HCT116 (cell line): ENCODE measurements at places on chromosomes 2 and 18.

- DNase-seq, result no peak
Observed at GRCh38 chr18:12376034-12376753, 833 bp downstream of the AFG3L2 start.

- DNase-seq, result no peak
Observed at GRCh38 chr2:60478660-60479059, 74.8 kb downstream of the BCL11A start.

DNA sequence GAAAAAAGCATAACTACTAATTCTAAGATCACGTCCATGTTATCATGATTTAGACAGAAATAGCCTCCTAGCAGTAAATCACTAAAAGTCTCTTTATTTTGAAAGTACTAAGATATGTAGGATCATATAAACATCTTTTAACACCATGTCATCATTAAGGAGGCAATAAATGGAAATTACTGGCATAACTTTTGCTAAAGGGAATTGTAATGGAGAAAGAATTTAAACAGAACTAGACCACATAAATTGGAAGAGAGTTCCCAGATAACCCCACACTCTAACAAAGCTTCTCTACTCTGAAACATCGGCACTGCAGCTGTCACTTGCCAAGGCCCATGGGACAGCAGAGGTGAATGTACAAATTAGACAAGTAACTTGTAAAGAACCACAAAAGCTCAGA, 29.5 kb downstream of the STK39 start:
- no peak for DNase-seq

DNA sequence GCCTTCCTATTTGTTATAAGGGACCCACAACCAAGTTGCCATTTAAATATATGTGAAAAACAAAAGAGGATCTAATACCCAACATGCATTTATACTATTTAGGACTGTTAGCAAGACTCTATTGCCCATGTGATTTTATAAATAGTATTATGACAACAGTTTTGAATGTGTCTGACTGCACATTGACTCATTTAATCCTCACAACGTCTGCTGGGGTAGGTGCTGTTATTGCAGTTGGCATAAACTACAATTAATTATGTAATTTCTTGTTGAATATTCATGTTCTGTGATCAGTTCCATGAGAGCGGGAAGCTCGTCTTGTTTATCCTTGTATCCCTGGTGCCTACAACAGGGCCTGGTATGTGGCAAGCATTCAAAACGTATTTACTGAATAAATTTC, 53.7 kb downstream of the SH2D6 start:
- DNase-seq, result no peak

DNA sequence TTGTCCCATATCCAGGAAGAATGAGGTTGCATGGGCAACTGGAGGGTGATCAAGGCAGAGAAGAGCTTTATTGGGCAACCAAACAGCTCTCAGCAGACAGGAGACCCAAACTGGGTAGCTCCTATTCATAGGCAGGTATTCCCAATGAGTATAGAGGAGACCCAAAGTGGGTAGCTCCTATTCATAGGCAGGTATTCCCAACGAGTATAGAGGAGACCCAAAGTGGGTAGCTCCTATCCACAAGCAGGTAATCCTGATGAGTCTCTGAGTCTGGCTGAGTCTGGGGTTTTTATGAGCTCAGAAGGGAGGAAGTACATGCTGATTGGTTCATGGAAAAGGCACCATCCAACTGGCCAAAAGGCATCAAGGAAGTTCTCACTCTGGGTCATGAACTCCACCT, 5.3 kb upstream of the GORASP2 start:
- no peak for DNase-seq

GRCh38 chr18:10025711-10026670, 112.2 kb downstream of the VAPA start:
- no peak for DNase-seq

DNA sequence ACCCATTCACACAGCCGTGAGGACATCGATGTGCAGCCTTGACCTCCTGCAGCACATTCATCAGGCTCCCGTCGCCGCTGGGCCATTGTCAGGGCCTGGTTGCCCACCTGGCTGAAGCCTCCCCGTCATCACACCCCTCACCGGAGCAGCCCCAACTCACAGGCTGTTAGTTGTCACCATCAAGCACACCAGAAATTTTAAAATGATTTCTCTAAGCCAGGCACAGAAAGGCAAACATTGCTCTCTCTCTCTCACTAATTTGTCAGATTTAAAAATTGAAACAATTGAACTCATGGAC, 167.1 kb downstream of the RTP5 start:
- DNase-seq, result no peak

GRCh38 chr2:133365117-133365516, 203.1 kb downstream of the NCKAP5 start:
- DNase-seq, result no peak

- no peak for DNase-seq
Observed at GRCh38 chr2:226489775-226490541, 309.7 kb downstream of the IRS1 start.

DNA sequence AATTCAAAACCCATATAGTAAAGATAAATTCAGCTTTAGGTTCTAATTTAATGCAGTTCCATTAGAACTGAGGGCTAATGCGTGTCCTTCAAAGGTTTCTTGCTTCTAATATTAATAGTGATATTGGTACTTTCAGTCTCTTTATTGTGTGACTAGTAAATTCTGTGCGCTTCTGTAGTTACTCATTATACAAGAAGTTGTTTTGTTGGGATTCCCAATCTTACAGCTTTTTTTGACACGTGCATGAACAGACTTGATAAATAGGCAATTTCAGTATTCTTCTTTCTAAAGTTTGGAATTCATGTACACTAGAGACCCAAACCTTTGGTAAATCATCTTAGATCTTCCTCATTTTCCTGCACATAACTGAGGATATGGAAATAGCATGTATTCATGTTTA, 71.8 kb downstream of the HAUS1 start:
- no peak for DNase-seq

DNA sequence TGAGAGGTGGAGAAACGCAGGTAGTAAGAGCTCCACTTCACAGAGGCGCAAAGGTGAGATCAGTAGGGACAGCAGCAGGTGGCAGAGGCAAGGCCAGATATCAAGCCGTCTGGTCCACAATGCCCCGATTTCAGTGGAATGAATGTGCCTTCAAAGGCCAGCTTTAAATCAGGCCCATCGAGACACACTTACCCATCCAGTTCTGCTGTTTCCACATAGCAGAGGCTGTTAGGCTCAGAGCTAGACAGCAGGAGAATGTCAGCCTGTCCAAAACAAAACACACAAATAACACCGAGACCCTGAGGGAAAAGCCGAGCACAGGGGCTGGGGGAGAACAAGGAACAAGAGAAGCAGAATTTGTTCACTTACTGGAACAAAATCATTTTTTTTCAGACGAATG, 75.8 kb upstream of the NARS1 start:
- no peak for DNase-seq

DNA sequence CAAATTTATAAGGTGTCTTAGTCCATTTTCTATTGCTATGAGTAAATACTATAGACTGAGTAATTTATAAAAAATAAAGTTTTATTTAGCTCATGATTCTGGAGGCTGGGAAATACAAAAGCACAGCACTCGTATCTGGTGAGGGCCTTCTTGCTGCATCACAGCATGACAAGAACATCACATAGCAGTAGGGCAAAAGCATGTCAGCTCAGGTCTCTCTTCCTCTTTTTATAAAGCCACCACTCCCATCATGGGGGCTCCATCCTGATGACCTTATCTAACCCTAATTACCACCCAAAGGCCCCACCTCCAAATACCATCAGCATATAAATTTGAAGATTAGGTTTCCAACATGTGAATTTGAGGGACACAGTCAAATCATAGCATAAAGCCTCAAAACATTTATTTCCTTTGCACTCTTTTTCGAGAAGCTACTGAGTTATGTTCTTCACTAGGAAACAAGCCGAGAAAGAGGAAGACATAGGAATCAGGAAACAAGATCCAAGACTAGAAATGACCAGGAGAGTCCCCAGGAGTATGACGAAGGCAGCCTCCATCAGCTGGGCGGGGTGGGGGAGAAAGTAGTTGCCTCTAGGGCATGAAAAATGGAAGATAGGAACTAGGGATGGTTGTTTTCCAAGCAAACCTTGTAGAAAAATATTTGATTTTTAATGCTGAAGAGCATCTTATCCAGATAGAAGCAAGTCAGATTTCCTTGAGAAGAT, 24.1 kb upstream of the NABP1 start:
- DNase-seq, result no peak

DNA sequence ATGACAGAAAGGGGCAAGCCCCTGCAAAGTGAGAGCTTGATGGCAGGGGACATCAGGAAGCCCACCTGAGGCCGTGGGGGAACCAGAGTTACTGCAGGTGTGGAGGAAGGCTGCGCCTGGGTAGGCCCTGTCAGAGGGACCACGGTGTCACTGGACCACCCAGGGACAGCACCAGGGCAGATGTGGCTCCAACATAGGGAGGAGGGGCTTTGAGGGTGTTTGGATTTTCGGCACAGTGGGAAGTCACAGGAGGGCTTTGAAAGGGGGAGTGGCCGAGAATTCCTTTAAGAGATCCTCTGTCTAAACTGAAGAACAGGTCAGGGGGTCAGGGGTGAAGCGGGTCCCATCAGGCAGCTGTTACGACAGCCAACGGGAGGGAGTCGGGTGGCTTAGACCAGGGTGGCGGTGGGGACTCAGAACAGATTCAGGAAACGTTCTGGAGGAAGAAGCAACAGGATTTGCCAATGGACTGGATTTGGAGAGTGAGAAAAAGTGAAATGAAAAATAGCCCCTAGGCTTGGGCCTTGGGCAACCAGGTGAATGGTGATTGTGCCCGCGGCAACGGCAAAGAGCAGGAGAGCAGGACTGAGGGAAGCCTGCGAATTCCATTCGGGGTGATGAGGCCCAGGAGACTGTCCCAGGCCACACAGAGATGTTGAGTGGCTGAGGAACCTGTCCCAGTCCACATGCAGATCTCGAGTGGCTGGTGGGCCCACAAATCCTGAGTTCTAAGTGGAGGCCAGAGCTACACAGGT, 166.1 kb downstream of the LAMA1 start:
- DNase-seq, result no peak

GRCh38 chr2:160575368-160575767, 81.8 kb upstream of the RBMS1 start:
- no peak for DNase-seq

DNA sequence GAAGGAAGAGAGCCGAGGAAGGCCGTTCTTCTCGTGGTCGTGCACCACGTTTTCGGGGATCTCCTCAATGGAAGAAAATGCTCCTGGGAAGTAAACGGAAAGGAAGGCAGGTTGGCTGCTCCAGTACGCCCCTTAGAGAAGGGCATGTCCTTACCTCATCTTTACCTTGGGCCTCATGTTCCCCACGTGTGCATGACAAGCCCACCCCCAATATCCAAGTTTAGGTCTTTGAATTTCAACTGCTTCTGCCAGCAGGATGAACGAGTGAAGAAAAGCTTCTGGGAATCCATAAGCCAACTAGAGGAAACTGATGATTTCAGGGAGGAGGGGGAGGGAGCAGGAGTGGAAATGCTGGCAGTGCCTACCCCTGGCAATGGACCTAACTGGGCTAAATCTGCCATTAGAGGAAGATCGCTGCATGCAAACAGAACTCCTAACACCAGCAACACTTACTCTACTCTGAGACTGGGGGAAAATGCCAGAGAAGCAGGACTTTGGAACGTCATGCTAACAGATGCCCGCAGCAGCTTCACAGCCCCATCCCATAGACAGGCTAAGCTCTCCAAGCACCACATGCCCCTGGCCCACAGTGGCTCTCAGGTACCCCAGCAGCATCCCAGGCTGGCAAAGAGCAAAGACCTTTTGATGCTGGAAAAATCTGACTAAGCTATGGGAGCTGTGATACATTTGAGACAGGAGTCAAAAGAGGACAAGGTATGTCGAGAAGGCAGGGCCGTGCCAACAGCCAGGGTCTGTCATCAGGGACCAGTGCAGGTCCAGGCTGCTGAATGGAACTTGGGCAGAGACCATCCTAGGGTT, 21.7 kb downstream of the CHST10 start:
- DNase-seq, result no peak

- peak; percentile 12 for DNase-seq
Observed at GRCh38 chr2:176814740-176815367, 397.7 kb upstream of the HNRNPA3 start.

- DNase-seq, result no peak
Observed at GRCh38 chr2:36493306-36493705, 104.7 kb downstream of the FEZ2 start.

DNA sequence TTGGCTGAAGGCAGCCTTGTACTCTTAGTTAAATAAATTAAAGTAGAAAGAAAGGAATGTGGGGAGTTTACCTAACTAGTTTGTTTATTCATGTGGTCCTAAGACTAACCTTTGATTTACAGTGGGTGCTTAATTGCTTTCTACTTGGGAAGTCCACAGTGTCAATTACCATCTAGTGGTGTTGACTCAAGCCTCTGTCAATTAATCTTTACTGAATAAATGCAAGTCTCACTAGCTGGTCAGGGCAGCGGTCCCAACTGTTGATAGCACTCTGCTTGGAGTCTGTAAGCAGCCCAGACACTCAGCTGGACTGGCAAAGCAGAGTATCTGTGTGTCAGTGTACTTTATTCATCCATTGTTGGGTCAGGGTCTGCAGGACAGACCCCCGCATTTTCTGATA, 15.8 kb downstream of the ZNF514 start:
- no peak for DNase-seq

DNA sequence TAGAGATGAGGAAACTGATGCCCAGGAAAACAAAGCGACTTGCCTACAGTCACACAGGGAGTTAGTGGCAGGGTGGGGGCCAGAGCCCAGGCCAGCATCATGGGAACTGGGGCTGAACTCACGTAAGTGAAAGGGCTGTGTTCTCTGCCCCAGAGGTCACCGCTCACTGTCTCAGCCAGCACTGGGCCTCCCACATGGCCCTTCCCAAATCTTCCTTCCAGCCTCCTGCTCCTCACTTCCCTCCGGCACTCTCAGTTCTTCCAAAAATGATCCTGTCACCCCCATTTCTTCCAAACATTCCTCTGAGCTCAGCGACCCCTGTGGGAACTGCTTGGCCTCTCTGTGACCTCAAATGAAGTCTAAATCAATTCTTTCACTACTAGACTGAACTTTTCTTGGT, 90.5 kb upstream of the TMEM247 start:
- DNase-seq, result no peak

DNA sequence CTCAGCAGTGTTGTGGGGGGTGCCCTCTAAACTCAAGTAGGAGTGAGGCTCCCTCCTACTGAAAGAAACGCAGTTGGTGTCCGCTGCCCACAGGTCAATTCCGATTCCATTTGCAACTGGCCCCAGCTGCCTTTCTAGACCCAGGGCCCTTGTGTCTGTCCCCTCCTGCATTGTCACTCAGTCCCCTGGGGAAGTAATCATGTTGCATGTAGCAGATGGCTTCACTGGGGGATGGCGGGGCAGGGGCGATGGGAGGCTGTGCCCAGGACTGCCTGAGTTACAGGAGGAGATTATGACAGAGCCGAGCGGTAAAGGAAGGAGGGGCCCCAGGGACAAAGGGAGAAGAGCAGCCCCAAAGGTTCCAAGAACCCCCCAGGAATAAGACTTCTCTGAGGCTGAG, 62.5 kb upstream of the SH3RF3 start:
- DNase-seq, result no peak

GRCh38 chr2:240462073-240462706, 26.7 kb downstream of the GPC1 start:
- no peak for DNase-seq

DNA sequence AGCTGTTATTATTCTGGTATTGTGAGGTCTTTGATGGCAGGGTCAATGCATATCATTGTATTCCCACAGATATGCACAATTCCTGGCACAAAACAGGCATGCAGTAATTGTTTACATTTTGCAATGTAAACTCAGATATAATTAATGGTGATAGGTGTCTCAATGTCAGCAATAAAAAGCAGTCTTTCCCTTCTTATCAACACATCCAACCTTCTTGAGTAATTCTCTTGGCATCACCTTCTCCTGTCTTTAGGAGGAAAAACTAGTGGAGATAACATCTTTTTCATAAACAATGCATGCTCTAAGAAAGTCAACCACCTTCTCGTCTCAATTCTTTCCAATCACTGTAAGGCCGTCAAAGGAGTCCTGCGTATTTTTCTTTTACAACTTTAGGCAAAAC, 313.3 kb upstream of the GULP1 start:
- DNase-seq, result no peak
